Activated B cell treated with CpG ODN at 0.5 μM for 24 hours (primary cell): ENCODE measurements at places on chromosomes 7 and 10. TPM values are rescaled to one million over a fixed set of nuclear protein-coding genes. Genes with fewer than 3 reads are reported as not detected.

The KCNH2 gene
- total RNA-seq = 0.12 and 0.29 TPM in 2 replicates

The CCL26 gene
- not detected in 2 replicates for total RNA-seq

The CALML5 gene
- total RNA-seq = not detected in 2 replicates

The NUDT1 gene
- 38.0 and 42.6 TPM in 2 replicates for total RNA-seq

The KIF11 gene
- total RNA-seq = 2.2 and 2.5 TPM in 2 replicates

The TAS2R41 gene
- total RNA-seq = not detected in 2 replicates

The SLC26A5 gene
- total RNA-seq = not detected in 2 replicates

GRCh38 chr10:3442451-3442990 lies 269.9 kb upstream of the PITRM1 start:
- H3K27ac ChIP-seq = no peak overlapping the region
- H3K27me3 ChIP-seq = no peaks in the 10 kb centered on the region
- no peak overlapping the region for H3K4me3 ChIP-seq
- H3K36me3 ChIP-seq = no peaks in the 10 kb centered on the region

DNA sequence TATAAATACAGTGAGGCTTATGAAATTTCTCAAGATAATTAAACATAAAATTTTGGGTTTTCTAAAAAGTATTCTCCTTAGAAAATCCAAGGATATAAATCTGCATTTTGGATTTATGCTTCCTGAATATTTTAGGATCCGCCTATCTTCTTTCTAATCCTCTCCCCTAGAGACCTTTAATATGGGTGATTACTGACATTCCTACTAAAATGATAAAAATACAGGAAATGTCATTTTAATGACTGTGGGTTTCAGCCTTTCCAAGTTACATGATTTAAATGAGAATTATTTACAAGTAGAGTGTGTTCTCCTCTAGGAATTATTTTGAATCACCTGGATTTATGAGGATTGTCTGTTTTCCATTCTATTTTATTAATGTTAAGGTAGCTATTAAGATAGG lies 150.4 kb downstream of the C7orf25 start:
- no peak overlapping the region for H3K27ac ChIP-seq
- no peak overlapping the region for H3K4me3 ChIP-seq
- no peak for DNase-seq
- no peaks in the 10 kb centered on the region for H3K36me3 ChIP-seq

GRCh38 chr7:50792342-50793119 lies 9.8 kb upstream of the GRB10 start:
- H3K27me3 ChIP-seq = peaks cover 55% of the 10 kb centered on the region
- H3K4me3 ChIP-seq = peak overlapping the region; percentile 62
- H3K27ac ChIP-seq = no peak overlapping the region
- DNase-seq = no peak

DNA sequence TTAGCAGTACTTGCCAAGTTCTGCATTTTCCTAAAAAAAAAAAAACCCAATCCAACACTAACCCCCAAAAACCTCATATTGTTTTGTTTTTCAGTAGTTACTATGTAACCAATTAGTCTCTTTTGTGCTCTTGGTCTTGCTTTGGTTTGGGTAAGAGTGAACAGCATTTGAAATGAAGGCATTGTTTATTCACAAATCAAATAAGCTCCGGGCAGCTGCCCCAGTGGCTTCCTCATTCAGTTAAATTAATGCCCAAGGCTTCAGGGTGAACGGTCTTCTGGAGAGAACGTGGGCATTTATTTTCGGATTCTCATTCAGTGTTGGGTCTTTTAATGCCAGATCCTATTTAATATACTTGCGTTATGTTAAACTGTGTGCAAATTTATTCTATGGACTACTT lies 108.7 kb downstream of the GFRA1 start:
- DNase-seq = no peak
- H3K4me1 ChIP-seq = no peaks in the 10 kb centered on the region
- H3K36me3 ChIP-seq = no peaks in the 10 kb centered on the region
- no peak overlapping the region for H3K4me3 ChIP-seq
- no peak overlapping the region for H3K27ac ChIP-seq
- H3K27me3 ChIP-seq = no peaks in the 10 kb centered on the region

GRCh38 chr7:1981201-1981877 lies 251.4 kb downstream of the MAD1L1 start:
- H3K27ac ChIP-seq = peak overlapping the region; percentile 75
- peaks cover 24% of the 10 kb centered on the region for H3K4me1 ChIP-seq
- DNase-seq = no peak
- H3K4me3 ChIP-seq = no peak overlapping the region
- no peaks in the 10 kb centered on the region for H3K27me3 ChIP-seq

DNA sequence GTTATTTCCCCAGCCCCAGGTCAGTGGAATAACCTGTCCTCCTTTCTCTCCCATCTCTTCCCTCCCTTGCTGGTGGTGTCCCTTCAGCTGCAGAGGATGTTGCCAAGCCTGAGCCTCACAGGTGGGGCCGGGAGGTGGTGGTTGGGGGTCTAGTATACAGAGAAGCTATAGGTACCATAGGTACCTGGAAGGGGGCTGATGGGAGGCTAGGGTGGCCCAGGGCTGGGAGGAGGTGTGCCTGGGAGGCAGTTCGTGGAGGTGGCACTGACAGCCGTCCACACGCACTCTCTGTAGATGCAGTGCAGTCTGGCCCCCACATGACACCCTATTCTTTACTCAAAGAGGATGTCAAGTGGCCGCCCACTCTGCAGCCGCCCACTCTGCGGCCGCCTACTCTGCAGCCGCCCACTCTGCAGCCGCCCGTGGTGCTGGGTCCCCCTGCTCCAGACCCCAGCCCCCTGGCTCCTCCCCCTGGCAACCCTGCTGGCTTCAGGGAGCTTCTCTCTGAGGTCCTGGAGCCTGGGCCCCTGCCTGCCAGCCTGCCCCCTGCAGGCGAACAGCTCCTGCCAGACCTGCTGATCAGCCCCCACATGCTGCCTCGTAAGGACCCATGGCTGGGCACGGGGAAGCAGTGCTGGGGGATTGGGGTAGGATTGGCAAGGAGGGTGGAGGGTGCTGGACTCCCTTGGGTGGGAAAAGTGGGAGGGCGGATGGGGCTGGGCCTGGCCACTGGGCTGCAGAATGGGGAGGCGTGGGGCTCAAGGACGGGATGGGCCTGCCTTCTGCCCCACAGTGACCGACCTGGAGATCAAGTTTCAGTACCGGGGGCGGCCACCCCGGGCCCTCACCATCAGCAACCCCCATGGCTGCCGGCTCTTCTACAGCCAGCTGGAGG lies 9.5 kb downstream of the IRF5 start:
- H3K4me1 ChIP-seq = peaks cover 26% of the 10 kb centered on the region
- no peak overlapping the region for H3K4me3 ChIP-seq
- no peak for DNase-seq
- no peak overlapping the region for H3K27ac ChIP-seq

GRCh38 chr7:50336894-50337703 lies 32.6 kb downstream of the IKZF1 start:
- peaks cover 13% of the 10 kb centered on the region for H3K4me1 ChIP-seq
- H3K27ac ChIP-seq = no peak overlapping the region

DNA sequence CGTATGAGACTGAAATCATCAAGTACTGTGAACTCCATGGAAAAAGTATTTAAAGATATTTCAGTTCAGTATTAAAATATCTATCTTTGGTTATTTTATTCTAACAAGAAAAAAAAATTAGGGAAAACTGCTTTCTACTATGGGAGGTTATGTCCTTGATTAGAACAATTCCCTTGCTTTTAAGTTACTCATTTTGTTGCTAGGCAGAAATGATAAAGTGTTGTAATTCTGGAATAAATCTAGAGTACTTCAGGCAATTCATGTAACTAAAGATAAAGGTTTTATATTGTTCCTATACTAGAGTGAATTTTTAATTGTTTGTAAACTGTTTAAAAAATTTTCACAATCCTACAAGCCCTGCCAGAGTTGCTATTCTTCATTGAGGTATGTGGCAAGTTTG lies 92.0 kb downstream of the BBS9 start:
- no peak overlapping the region for H3K4me3 ChIP-seq
- peaks cover 4% of the 10 kb centered on the region for H3K36me3 ChIP-seq
- no peak overlapping the region for H3K27ac ChIP-seq
- no peaks in the 10 kb centered on the region for H3K27me3 ChIP-seq

DNA sequence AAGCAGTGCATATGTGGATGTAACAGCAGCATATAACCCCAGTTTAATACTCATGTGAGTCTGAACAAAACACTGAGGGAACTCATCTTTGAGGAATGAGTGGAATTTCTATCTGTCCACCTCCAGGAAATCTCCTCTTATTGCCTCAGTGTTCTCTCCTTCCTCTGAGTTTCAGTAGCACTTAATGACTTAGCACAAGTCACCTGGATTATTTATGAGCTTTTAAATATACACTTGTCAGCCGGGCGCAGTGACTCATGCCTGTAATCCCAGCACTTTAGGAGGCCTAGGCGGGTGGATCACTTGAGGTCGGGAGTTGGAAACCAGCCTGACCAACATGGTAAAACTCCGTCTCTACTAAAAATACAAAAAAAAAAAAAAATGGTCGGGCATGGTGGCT lies 4.3 kb downstream of the LRRC20 start:
- H3K4me1 ChIP-seq = peaks cover 11% of the 10 kb centered on the region
- H3K4me3 ChIP-seq = no peak overlapping the region
- H3K36me3 ChIP-seq = no peaks in the 10 kb centered on the region

DNA sequence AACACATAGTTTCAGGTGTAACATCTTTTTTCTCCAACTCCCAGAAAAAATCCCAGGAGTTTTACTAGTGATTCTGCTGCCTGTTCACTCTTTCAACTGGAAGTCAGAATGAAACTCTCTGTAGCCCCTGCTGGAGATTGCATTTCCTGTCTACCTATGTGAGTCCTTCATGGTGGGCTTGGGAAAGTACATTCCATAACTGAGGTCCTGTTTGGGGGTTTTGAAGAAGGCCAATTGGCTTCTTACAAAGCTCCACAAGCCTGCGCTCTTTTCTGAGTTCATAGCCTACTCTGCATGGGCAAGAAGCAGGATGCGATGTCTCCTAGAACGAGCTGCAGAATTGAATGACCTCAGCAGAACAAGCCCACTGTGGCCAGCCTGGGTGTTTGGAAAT lies 86.7 kb downstream of the LYZL2 start:
- no peak overlapping the region for H3K4me3 ChIP-seq
- peaks cover 13% of the 10 kb centered on the region for H3K4me1 ChIP-seq
- peak overlapping the region; percentile 4 for H3K27ac ChIP-seq
- no peaks in the 10 kb centered on the region for H3K27me3 ChIP-seq
- H3K36me3 ChIP-seq = no peaks in the 10 kb centered on the region

DNA sequence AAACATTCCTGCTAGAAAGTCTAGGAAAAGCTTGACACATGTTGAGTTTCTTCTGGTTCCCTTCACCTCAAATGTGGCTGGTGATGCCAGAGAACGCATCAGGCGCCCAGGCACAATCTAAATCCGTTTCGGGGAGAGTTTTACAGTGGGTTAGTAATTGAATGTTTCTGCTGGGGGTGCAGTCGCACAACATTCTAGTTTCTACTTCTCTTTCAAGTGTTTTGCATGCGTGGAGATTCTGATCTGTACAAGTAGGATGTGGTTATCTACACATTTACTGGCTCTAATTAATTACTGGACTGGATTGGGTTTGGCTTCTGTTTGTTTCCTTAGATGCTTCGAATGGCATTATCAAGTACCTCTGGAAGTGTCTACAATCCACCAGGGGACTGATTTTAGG lies 173.8 kb downstream of the TMEM26 start:
- no peak for DNase-seq
- no peak overlapping the region for H3K4me3 ChIP-seq

DNA sequence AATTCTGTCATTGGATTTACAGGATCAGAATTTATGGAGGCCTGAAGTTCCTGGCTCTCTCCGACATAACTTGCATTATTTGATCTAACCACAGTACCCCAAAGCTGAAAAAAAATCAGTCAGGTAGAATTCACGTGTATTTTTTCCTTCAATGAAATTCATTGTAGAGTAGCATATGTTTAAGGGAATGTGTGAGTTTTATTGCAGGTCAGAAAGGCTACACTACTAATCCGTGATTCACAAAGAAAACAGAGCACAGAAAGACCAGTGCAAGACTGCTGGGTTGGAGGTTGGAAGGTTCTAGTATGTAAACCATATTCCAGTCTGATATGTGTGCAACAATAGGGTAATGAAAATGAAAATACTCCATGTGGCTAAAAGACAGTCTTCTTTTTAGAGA lies 247.0 kb upstream of the FERD3L start:
- no peak overlapping the region for H3K4me3 ChIP-seq
- no peak for DNase-seq
- H3K27ac ChIP-seq = no peak overlapping the region
- H3K4me1 ChIP-seq = no peaks in the 10 kb centered on the region

DNA sequence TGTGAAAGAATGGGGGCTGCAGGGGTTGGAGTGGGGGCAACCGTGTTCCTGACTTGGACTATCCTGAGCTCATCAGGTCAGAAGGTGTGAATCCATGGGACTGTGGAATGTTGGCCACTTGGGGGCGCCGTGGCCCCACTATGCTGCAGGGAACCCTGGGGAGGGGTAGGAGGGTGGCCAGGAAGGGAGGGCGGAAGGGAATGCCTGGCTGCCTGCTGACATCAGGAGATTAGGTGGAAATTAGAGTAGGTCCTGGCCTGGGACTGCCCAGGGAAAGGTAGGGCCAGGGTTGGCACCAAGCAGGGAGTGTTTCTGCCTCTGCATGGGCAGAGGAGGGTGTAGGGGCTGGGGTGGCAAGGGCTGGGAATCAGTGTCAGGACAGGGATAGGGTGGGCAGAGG lies 65.8 kb upstream of the PRSS58 start:
- no peak overlapping the region for H3K27ac ChIP-seq
- no peak overlapping the region for H3K4me3 ChIP-seq
- H3K36me3 ChIP-seq = no peaks in the 10 kb centered on the region
- no peaks in the 10 kb centered on the region for H3K4me1 ChIP-seq
- DNase-seq = no peak
- H3K27me3 ChIP-seq = peaks cover 24% of the 10 kb centered on the region

GRCh38 chr7:156380261-156380660 lies 260.3 kb upstream of the RNF32 start:
- H3K27me3 ChIP-seq = no peaks in the 10 kb centered on the region
- DNase-seq = no peak
- H3K27ac ChIP-seq = no peak overlapping the region
- H3K36me3 ChIP-seq = no peaks in the 10 kb centered on the region
- no peaks in the 10 kb centered on the region for H3K4me1 ChIP-seq

DNA sequence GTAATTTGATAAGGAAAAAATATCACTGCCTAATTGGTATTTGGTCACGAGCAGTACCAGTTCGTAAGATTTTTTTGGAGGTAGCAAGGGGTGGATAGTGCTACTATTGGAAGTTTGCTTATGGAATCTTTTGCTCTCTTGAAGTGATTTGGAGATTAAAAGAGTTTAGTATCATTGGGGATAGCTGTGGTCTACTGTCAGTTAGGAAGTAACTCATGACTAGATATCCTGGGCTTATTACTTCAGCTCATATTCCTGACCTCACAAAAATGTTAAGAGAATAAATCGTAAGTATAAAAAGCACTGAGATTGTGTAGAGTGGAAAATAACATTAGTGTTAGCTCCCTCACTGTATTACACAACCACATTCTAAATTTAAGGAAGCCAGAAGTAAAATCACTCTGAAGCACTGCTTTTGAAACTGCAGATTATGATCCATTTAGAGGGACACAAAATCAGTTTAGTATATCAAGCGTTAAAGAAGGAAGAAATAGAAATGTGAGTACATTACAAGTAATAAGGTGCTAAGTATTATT lies 22.6 kb downstream of the SGPL1 start:
- no peak overlapping the region for H3K4me3 ChIP-seq
- H3K36me3 ChIP-seq = peaks cover 57% of the 10 kb centered on the region
- peaks cover under 1% of the 10 kb centered on the region for H3K4me1 ChIP-seq
- H3K27ac ChIP-seq = no peak overlapping the region
- no peaks in the 10 kb centered on the region for H3K27me3 ChIP-seq
- DNase-seq = no peak
